T-helper 9 cell (primary cell): ENCODE measurements at places on chromosomes 11 and 22.
A peak's percentile ranks its signal among the peaks of the same experiment; 100 is the strongest.

DNA sequence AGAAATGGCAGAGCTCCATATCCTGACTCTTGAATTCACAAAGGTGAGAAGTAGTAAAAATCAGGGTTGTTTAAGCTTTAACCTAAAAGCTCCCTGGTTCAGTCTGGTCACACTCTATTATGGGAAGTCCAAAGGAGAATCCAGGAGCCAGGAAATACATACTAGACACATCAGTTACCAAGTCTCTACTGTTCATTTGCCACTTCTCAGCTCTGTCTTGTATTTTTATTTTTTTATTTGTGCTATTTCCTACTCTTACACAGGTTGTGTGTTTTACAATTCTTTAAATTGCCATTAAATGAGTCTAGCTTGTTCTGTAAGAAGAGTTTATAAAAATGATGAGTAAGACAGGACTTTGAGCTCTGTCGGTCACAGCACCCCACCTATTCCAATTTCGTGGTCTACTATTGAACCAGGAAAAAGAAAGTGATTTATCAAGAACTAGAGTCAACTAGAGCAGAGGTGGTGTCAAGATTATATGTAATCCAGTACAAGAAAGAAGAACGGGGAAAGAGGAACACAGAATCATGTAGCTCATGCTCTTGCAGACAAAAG, 9.7 kb downstream of the MS4A12 start:
- no peak for DNase-seq

DNA sequence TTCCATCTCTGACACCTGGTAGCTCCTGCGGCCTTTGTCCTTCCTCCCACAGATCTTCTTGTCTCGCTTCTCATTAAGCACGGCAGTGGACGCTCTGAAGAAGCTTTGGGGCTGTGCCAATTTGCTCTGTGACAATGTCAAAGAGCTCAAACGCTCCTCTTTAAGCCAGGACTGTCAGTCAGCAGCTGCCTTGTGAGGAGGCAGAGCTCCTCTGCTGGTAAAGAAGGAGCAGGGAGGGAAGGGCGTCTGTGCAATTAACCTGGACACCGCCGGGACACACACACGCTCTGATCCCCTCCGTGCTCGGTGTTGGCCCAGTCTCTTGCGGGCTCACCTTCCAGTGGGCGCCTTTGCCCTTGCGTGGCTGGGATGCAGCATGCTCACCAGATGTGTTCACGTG, 373.9 kb downstream of the BRD1 start:
- no peak for DNase-seq

DNA sequence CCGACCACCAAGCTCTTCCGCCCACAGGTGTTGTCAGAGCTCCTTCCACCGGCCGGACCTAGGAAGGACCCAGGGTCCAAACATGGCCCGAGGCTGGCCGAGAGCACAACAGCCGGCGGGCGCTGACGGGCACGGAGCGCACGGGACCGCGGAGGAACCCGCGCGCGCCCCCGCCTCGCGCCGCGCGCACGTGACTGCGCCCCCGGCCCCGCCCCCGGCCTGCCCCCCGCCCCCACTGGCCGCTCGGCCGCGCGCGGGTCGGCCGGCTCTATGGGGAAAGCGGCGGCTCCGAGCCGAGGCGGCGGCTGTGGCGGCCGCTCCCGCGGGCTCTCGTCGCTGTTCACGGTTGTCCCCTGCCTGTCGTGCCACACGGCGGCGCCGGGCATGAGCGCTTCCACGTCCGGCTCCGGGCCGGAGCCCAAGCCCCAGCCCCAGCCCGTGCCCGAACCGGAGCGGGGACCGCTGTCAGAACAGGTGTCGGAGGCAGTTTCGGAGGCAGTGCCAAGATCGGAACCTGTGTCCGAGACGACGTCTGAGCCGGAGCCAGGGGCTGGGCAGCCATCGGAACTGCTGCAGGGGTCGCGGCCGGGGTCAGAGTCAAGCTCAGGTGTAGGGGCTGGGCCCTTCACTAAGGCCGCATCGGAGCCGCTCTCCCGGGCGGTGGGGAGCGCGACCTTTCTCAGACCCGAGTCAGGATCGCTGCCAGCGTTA, at the start of gene OSBP2:
TSS of gene OSBP2 (plus strand) at position 235 of the 711 bp plus-strand sequence. CDS start at position 271, 36 bp downstream.
- peak; percentile 4 for DNase-seq

DNA sequence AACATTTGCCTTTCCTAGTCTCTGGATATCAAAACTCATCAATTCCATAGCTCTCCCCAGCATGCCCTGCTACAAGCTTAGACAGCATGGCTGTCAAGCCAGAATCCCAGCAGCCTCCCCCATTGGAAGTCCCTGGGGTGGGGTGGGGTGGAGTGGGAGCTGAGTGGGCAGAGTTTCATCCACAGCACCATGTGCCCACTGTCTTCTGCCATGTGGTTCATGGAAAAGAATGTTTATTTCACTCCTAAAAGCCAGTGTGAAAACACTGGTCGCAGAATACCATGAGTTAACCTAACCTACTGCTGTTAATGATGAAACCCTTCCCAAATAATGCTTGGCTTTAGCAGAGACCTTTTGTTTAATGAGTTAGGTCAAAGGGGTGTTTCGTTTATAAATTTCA, 80.2 kb upstream of the KIRREL3 start:
- DNase-seq, result no peak

DNA sequence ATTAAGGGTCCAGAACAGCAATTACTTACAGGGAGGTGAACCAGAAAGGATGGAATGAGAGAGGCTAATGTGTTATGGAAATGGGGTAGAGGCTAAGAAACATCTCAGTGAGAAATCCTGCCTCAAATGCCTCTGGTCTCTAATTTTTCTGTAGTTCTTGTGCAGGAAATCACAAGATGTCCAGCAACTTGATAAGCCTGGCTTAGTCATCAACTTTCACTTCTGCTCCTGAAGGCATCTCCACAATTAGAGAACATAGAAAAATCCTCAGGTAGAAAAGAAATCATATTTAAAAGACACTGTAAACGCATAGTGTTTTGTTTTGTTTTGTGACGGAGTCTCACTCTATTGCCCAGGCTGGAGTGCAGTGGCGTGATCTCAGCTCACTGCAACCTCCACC, 18.7 kb downstream of the MRGPRX4 start:
- no peak for DNase-seq

- no peak for DNase-seq
These were observed 63.8 kb upstream of the VPREB1 start for GRCh38 chr22:22180738-22181285.
